ENCODE measurements at places on chromosomes 3 and 15.

DNA sequence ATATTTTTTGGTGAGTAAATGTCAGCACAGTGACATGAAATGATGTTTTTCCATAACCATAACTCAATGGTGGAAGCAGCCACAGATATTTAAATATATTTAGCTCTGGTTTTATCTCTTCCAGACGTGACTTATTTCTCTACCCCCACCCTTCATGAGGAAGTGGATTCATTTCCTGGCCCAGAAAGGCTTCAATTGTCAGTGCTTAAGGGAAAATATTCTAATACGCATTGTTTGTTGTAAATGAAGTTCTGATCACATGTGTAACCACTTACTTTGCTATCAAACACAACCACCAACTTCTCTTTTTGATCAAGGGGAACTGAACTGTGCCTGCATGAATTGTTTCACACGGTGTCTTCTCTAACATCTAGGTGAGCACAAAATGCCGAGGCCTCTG lies 14.0 kb downstream of the CLDN16 start:
- DNase-seq, result no peak

GRCh38 chr15:93146196-93146595 lies 57.2 kb upstream of the RGMA start:
- DNase-seq, result no peak

- DNase-seq, result no peak
Measured at GRCh38 chr3:133669949-133670524, 8.3 kb upstream of the TOPBP1 start.

DNA sequence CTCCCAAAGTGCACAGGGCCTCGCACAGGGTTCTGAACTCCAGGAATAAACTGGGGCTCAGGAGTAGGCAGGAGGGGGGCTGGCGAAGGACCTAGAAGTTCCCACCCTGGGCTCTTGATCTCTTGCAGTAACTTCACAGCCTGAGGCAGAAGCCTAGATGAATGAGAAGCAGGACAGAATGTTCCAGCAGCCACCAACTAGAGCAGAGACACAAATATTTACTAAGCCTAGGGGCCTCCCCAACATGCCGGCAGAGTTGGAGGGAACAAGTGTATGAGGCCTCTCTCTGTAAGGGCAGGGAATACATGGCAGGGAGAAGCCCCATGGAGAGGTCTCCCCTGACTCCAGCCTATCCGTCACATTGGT lies 25.3 kb upstream of the C15orf39 start:
- DNase-seq, result peak; percentile 70

- DNase-seq, result peak; percentile 40
Measured at GRCh38 chr3:72625602-72626337, 222.5 kb downstream of the SHQ1 start.

GRCh38 chr15:50192164-50192563 lies 10.2 kb downstream of the SLC27A2 start:
- no peak for DNase-seq

DNA sequence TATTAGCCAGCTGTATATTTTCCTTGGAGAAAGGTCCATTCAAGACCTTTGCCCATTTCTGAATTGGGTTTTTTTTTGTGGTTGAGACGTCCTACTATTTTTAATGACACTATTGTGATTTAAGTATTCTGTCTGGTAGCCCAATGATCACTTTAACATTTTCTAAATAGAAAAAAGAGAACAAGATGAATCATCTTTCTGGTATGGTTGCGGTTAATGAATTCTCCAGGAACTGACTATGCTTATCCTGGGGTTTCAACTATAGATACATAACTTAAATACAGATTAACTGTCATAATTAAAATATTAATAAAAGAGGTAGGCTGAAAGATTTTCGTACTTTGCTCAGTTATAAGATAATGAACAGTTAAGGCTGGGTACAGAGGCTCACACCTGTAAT lies 51.9 kb downstream of the PBRM1 start:
- no peak for DNase-seq

- no peak for DNase-seq
Measured at GRCh38 chr3:164230385-164231094, 847.8 kb downstream of the SI start.

GRCh38 chr3:48612309-48612708 lies 2.9 kb upstream of the UQCRC1 start:
- peak; percentile 50 for DNase-seq

DNA sequence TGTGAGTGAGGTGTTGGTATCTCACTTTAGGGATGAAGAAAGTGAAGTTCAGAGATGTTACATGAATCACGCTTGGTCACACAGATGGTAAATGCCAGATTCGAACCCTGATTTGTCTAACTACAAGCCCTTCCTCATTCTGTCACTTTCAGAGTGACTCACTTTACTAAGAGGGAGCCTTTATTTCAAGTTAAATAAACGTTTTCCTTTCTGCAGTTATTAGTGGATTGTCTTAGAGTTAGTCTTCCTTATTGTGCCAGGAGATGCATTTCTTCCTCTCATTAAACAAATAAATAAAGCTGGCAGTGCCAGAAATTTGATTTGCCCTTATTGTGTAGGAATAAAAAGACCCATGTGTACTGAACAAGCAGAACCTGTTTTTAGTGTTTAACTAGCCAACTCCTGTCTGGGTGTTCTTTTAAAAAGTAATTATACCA lies 162.5 kb downstream of the AKAP13 start:
- DNase-seq, result no peak

- peak; percentile 72 for DNase-seq
Measured at GRCh38 chr3:45188719-45189659, 37.1 kb downstream of the TMEM158 start.

DNA sequence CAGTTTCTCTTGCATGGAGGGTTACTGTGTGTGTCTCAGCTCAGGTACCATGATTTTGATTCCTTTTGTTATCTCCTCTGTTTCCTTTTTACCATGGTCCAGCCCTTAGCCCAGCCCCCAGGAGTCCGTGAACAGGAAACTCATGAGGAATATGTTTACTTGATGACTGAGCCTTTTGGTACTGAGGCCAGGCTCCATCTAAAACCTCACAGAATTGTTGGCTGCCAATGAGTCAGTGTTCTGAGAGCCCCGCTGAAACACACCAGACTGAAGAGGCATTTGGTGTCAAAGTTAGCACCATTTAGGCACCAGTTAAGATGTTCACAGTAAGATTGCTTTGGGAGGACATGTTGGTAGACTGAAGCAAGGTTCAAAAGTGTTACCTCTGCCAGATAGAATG lies 80.9 kb downstream of the DGKG start:
- DNase-seq, result peak; percentile 30

DNA sequence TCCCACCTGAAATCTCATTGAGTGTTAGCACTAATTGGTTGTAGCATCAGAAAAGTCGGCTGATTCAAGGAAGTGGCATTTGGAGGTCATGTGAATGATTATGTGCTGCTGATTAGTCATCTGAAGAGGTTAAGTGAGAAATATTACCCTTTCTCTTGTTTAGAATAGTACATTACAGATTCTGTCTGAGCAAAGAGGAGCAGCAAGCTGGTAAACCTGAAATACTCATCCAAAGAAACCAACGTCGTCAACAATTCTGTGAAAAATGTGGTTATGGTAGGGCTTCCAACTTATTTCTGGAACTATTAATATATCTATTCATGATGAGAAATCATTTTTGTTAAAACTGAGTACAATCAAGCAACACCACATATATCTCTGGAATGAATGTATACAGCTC lies 1024.9 kb downstream of the TUSC7 start:
- DNase-seq, result peak; percentile 13

- no peak for DNase-seq
Measured at GRCh38 chr15:90064911-90065681, 37.2 kb downstream of the IDH2 start.
